ENCODE measurements at places on chromosomes 12 and 14.

DNA sequence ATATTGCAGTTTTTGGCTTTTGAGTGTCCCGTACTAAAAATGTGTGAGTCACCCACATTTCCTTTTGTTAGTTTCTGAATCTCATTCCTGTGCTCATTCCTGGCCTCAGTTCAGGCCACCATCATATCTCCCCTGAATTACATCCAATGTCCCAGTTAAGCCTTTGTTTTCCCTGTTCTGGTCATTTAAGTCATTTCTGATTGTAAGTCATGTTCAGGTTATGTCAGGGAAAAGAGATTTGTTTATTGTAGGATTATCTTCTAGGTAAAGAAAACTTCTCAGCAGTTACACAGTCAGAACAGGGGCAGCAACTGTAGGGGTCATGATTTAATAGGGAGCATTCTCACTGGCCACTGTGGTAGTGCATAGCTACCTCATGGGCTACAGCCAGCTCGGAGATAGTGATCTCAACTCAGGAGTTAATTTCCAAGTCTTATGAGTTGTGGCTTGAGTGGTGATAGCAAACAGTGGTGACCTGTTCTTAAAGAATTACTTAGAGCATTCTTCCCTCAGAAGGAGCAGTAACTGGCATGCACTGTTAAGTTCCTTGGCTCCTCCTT is 6.7 kb downstream of the DDX47 start:
- no peak for DNase-seq

GRCh38 chr14:96092936-96093335 is 53.8 kb downstream of the C14orf132 start:
- no peak for DNase-seq

DNA sequence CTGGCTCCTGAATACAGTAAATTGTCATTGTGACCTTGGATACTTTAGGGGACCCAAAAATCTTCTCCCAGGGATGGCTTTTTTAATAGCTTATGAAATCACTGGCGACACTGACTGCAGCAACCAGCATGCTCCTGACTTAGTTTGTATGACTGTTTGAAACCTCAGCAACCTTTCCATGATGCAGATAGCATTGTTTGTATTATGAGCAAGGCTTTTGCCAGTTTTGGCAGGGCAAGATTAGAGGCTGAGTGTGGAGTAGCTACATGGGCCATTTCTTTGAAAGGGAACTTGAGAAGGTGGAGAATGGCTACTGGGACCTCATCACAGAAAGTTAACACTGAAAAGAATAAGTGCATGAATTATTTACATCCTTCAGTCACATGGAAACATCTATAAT is 50.9 kb downstream of the SLC4A8 start:
- DNase-seq, result no peak

DNA sequence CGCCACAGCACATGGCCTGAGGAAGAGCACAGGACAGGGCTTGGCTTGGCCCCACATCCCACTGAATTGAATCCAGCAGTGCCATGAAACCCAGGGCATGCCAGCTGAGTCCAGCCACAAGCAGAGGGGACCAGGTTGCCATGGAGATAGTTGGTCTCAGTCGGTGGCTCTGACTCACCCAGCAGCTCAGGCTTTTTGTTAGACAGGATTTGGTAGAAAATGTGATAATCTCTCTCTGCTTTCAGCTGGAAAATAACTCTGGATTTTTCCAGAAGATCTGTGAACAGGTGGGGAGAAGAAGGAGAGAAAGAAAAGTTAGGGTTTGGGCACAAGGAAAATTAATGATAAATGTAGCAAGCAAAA is 4.8 kb downstream of the MYH7 start:
- DNase-seq, result no peak

GRCh38 chr14:88621100-88621499 is 58.3 kb downstream of the ZC3H14 start:
- no peak for DNase-seq

GRCh38 chr12:58529114-58529665 is 391.1 kb downstream of the LRIG3 start:
- no peak for DNase-seq

- DNase-seq, result no peak
Measured at GRCh38 chr14:88614218-88614907, 51.5 kb downstream of the ZC3H14 start.

- no peak for DNase-seq
Measured at GRCh38 chr14:39991041-39991440, 558.8 kb upstream of the FBXO33 start.
